NCI-H1694 (cell line): ENCODE measurements at places on chromosomes 4 and X.
A peak's percentile ranks its signal among the peaks of the same experiment; 100 is the strongest.

- no peak for DNase-seq
Observed at GRCh38 chrX:17525762-17526555, 151.0 kb downstream of the NHS start.

GRCh38 chr4:5812506-5813229 is 80.2 kb downstream of the CRMP1 start:
- DNase-seq, result peak; percentile 72

GRCh38 chrX:104568304-104568915 is 2.4 kb downstream of the IL1RAPL2 start:
- no peak for DNase-seq

DNA sequence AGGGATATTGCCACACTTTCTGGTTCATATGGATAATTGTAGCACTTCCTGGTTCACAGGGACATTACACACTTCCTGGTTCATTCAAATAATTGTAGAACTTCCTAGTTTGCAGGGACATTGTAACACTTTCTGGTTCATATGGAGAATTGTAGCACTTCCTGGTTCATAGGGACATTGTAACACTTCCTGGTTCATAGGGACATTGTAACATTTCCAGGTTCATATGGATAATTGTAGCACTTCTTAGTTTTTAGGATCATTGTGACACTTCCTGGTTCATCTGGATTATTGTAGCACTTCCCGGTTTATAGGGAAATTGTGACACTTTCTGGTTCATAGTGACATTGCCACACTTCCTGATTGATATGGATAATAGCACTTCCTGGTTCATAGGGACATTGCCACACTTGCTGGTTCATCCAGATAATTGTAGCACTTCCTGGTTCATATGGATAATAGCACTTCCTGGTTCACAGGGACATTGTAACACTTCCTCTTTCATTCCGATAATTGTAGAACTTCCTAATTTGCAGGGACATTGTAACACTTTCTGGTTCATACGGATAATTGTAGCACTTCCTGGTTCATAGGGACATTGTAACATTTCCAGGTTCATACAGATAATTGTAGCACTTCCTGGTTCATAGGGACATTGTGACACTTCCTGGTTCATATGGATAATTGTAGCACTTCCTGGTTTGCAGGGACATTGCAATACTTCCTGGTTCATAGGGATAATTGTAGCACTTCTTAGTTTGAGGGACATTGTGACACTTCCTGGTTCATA is 59.2 kb upstream of the CD99 start:
- no peak for DNase-seq

DNA sequence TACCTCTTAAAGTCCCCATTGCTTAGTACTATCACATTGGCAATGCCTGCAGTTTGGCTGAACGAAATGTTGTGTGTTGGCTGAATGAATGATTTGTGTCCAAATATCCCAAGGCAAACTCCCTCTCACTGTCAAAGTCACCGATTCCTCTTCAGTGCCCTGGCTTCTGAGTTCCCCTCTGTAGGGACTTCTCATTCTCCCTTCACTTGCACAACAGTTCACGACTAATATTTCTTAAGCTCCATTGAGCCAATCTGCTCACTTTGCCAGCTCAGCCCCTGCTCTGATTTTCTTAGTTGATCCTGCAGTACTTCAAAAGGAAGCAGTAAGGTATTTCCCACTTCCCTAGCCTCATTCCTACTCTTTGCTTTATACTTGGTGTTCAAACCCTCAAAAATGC is 21.9 kb upstream of the PACRGL start:
- no peak for DNase-seq

DNA sequence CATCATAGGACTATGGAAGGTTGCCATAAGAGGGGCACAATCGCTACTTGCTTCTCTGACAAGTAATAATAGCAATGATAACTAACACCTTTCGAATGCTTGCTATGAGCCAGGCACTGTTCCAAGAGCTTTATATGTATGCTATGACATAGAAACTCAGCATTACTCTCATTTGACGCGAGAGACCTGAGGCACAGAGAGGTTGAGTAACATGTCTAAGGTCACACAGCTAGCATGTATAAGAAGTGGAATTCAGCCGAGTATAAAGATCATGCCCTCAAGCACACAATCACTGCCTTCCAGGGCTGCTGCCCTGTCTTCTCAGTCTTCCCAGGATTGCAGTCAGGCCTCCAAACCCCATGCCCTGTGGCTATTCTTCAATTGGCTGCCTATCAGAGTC is 19.5 kb downstream of the PJA1 start:
- DNase-seq, result no peak

DNA sequence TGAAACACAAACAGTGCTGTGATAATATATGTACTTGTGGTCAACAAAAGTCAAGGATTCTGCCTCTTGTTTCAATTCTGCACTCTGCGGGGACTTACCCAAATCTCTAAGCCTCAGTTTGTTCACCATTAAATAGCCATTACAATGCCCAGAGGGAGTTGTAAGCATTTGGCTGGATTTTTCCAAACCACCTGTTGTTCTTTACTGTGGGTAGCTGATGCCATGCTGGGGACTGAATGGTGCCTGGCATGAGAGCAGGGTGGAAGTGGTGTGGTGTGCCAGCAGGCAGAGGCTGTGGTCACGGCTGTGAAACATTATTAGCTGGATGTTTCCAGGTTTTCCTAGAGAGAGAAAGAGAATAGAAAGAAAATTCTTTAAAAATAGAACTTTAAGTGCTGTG is 60.7 kb upstream of the PAK3 start:
- no peak for DNase-seq

DNA sequence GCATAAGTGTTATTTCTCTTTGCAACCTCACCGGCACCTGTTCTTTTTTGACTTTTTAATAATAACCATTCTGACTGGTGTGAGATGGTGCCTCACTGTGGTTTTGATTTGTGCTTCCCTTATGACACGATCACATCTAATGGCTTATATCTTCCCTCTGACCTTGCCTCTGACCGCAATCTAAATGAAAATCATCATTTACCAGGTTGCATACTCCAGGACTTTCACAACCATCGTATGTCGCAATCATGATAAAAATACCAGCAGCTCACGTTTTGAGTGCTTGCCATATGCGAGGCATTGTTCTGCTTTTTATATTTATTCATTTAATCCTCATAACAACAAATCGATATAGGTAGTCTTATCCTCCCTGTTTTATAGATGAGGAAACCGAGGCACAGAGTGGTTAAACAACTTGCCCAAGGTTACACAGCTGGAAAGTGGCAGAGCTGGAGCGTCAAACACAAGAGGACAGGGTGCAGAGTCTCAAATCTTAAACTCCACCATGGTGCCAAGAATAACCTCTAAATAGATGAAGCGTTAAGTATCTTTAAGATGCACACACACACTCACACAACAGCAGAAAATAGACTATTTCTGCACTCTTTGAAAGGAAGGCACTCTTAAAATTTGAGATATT is 102.2 kb downstream of the SEL1L3 start:
- DNase-seq, result no peak

DNA sequence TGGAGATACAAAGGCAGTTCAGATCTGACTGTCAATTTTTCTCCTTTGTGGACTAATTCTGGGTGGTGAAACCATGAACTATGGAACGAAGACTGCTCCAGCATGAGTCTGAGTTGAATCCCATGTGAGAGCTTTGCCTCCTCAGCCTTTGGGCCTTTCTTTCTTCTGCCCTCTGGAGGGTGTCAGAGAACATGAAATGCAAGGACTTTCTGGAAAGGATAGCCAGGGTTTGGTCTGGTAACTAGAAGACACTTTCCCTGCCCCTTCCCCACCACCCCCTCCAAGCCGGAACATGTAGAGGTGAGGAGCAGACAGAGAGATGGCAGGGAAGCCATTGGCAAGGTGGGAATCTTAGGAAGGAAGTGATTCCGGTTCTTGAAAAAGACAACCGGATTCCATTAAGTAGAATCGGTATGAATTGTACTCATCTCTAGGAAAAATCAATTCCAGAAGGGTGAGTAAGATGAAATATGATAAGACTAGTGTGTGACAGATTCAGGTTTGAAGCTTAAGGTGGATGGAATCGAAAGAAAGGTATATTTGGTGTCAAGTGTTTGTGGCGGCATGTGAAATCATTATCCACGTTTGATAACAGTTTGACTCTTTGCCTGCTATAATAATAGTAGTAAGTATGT is 19.0 kb downstream of the FHL1 start:
- DNase-seq, result no peak

- no peak for DNase-seq
Observed at GRCh38 chrX:17627026-17627425, 110.3 kb upstream of the SCML1 start.

DNA sequence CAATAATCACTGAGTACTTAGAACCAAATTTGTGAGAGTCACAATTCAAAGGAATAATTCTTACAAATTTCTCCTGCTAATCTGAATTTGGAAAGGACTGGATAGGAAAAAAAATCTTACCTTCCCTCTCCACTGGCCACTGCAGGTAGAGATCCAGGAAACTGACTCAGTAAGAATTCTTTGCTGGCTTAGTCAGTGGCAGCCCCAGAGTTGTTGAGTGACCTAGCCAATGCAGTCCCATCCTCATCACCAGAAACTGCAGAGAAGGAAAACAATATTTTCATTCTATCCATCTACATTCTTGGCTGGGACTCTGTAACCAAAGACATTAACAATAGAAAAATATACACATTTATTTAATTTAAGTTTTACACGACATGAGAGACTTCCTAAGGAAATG is 572.0 kb downstream of the ADGRL3 start:
- no peak for DNase-seq

- DNase-seq, result no peak
Observed at GRCh38 chrX:113222305-113222704, 381.7 kb upstream of the AMOT start.

DNA sequence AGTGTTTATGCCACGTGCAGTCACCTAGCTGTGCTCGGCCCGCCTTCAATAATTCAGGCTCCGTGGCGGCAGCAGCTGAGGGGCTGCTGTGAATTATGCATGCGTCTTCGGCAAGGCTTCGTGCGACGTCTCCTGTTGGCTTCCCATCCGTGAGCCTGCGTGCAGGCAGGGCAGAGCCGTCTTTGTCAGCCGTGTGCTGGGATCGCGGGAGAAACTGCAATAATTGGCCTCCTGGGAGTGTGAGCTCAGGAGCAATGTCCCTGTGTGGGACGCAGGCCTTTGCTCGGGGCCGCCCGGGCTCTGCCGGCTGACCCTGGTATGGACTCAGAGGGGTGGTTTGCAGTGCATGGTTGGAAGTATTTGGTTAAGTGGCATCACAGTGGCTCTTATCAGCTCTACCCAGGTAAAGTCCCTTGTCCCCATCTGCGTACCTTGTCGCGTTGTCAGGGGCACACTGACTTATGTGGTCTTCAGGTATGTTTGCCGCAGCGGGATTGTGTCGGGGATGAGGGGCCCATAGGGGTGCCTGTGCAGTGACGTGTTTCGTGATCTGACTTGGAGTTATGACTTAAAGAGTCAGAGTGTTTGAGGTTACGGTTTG is 34.5 kb upstream of the HGFAC start:
- DNase-seq, result no peak

- no peak for DNase-seq
Observed at GRCh38 chr4:2893772-2894171, 50.1 kb downstream of the ADD1 start.

DNA sequence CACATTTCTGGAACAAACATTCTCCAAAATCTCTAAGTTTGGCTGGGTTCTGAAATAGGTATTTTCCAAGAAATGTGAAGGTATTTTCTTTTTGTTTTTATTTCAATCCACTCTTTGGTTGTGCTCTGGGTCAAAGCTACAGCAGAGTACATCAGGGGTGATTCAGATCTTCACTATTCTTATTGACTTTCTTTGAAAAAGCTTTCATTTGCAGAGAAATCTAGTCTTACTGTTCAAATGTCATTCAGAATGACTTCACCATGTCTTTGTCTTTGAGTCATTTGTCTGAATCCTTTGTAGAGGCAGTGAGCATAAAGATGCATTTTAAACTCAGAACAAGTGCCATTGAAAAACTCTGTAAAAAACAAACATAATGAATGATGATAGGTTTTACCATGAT is 547.2 kb upstream of the ADGRL3 start:
- no peak for DNase-seq

DNA sequence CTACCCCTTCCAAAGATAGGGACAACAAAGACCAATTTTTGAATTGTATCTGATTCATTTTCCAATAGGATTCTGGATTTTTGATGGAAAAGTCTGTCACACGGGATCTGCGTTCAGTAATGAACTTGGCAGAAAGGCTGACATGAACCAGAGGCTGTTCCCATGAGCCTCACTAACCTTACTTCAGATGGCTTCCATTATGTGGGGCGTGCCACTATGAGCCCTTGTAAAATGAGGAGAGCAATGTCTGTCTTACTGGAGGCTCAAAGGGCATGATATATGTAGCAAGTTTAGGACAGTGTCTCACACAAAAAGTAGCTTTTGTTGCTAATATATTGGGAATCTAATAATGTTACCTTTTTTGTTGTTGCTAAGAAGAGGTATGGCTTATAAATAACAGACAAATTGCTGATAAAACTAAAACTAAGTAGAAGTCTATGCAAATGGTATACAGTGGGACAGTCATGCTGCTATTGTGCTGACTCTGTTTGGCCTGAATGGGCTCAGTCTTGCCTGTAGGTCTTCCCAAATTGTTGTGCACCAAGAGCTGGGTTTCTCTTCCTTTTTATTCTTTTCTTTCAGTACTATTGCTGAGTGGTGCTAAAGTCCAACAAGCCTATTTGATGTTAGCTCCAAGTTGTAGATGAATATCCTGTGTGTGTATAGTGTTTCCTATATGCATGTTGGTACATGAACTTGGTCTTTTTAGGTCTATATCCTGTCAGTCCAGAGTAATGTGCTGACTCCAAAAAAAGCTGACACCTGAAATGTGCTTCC is 132.1 kb downstream of the SPRY1 start:
- no peak for DNase-seq

GRCh38 chr4:99645638-99646037 is 12.0 kb downstream of the C4orf54 start:
- DNase-seq, result no peak

DNA sequence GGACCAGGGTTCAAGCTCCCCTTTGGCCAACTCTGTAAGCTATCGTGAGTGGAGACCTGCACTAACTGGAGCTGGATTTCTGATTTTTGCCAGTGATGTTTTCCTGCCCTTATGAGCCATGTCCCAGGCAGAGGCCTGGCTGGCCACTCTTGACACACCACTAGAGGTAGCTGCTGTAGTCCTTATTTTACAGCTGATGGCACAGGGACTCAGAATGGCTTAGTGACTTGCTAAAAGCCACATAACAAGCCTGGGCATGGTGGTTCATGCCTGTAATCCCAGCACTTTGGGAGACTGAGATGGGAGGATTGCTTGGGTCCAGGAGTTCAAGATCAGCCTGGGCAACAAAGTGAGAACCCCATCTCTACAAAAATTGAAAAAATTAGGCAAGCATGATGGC is 33.4 kb downstream of the CYTL1 start:
- DNase-seq, result no peak

- DNase-seq, result peak; percentile 10
Observed at GRCh38 chr4:169621731-169622492, 1.5 kb downstream of the CLCN3 start.

GRCh38 chrX:10395643-10396042 is 224.7 kb downstream of the MID1 start:
- DNase-seq, result no peak
